NCI-H1092 treated with DMSO at 0.1 percent for 48 hours (cell line): ENCODE measurements at places on chromosomes 2 and 18.

DNA sequence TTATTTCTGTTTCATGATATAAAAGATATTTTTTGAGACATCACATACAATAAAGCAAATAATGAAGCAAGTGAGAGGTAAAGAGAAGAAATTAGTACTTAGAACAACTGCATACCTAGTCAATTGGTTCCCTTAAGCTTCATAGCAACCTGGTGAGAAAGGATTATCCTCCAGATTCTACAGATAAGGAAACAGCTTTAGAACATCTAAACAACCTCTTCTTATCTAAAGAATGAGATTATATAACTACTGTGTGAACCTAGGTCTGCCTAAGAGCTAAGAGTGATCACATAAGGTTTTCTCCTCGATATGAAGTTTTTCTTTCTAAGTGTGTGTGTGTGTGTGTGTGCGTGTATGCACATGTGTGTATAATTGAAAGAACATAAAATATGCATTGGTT, 265.1 kb downstream of the NOL4 start:
- DNase-seq: no peak

- no peak for DNase-seq
Observed at GRCh38 chr2:5763531-5763930, 71.3 kb downstream of the SOX11 start.

GRCh38 chr2:46831051-46831868, 84.3 kb downstream of the MCFD2 start:
- no peak for DNase-seq

DNA sequence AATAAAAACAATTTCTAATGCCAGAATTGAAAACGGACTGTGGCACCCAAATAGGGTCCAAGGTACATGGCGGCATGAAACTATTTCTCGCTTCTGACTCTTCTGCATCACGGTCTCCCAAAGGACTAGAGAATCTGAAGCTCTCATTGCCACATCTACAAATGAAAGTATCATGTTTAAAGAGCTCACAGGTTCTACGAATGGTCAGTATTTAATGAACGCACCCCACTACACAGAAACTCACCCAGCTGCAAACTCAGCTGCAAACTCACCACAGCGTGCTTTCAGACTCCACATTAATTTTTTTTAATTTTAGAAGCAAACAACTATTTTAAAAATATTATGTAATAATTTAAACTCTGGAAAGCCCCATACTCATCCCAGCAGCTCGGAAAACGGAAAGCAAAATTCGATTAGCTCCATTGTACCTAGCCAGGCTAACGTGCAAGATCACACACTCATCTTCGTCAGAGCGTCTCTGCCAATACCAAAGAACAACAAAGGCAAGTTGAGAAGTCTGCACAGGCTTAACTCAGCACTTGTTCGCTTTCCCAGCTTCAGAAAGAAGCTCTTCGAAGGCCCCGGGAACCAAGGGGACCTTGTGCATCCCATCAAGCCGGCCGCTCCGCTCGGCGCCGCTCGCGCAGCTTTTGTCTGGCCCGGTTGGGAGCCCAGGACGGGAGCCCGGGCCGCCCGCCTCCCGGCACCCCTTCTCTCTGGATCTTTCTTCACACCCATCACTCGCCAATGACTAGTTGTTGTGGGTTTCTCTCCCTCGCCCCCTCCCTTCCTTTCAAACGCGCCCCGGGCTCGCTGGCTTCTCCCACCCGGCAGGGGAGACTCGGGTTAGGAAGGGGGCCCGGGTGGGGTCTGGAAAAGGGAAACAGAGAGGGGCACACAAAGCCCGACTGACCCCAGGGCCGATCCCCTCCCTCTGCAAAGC, 785 bp downstream of the CLASP1 start:
- peak; percentile 44 for DNase-seq

GRCh38 chr18:58367425-58368140, 261.3 kb downstream of the ALPK2 start:
- no peak for DNase-seq

GRCh38 chr2:48066000-48066399, 159.7 kb upstream of the FBXO11 start:
- no peak for DNase-seq

DNA sequence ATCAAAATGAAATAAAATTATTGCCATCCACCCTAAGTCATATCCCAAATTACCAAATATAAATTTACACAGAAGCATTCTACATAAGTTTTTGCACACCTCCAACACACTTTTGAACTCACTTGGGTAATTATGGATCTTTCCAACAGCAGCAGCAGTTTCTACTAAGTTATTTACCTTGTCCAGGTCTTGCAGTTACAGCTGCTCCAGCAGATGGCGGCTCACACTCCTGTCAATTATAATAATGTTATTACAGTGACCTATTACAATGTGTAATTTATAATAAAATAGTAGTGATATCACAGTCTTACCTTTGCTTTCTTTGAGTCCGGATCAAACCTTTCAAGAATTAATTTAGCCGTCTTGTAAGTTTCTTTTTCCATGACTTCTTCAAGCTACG, 37.9 kb downstream of the LNPK start:
- DNase-seq: no peak

GRCh38 chr2:42193722-42194187, 24.6 kb downstream of the EML4 start:
- DNase-seq: no peak

- DNase-seq: no peak
Observed at GRCh38 chr2:100935372-100935752, 66.7 kb upstream of the RPL31 start.

- DNase-seq: no peak
Observed at GRCh38 chr2:60045456-60045855, 508.0 kb downstream of the BCL11A start.

GRCh38 chr2:30455114-30455738, 8.2 kb downstream of the LCLAT1 start:
- no peak for DNase-seq

GRCh38 chr18:6607343-6607742, 122.2 kb upstream of the ARHGAP28 start:
- no peak for DNase-seq

DNA sequence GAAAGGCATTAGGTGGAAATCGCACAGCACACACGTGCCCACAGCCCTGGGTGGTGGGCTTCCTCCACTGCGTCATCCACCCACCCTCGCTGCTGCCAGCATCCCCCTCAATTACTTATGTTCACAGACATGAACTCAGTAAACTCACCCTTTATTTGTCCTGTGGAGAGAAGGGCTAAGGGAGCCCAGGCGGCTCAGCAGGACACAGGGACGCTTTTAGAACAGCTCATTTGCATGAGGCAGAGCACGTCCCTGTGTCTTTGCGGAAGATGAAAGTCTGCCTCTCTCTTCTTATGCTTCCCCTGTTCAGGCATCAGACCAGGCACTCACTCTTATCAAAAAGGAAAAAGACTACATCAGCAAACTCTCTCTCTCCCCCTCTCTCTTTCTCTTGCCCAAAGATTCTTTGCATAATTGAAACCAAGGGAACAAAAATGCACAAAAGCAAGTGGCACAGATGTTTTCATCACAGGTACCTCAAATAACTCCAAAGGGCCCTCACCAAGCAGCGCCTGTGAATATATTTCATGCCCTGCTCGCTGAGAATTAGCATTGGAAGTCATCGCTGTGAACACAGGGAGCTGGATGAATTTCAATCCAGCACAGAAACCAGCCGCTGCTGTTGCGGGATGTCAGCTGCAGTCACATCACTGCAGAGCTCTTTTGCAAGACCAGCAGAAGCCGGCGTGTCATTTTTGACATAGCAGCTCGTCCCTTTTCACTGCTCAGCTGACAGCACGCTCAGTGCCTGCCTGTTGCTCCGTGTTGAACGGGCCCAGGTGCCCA, 376.3 kb upstream of the MYT1L start:
- no peak for DNase-seq

GRCh38 chr2:237418300-237418699, 4.3 kb upstream of the COL6A3 start:
- no peak for DNase-seq

DNA sequence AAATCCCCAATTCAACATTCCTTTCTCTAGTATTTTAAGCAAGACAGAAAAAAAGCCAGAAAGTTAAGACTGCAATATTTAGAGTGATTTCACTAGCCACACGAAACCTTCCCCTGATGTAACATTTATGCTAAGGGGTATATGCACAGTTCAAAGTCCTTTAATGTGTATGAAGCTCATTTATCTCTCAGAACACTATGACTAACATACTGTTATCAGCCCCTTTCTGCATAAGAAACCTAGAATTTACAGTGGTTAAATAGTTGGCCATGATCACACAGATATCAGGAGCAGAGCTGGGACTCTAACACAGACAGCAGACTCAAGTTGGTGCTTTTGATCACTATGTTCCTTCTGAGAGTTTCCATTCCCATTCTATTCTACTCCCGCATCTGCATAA, 185.5 kb downstream of the CDH2 start:
- no peak for DNase-seq

- no peak for DNase-seq
Observed at GRCh38 chr18:43303376-43303775, 26.1 kb upstream of the SYT4 start.

GRCh38 chr18:5717256-5717655, 173.5 kb upstream of the EPB41L3 start:
- no peak for DNase-seq

DNA sequence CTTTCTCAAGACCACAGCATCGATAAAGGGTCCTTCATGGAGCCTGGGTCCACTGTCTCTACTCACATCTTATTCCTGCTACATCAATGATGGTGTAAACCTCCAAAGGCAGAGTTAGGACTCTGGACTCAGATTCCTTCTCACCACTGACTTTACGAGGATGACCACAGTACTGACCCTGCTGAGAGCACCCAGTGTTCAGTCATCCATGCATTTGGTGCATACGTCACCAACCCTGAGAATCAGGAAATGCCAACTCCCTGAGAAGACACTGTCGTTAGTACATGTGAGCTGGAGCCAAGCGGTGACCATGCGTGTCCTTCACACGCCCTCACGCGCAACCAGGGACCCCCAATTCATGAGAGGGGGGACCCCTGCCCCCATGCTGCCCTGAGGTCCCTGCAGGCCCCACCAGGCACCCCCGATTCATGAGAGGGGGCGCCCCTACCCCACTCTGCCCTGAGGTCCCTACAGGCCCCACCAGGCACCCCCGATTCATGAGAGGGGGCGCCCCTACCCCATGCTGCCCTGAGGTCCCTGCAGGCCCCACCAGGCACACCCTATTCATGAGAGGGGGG, 178.4 kb upstream of the TPO start:
- DNase-seq: no peak

GRCh38 chr2:27245116-27245515, 17.7 kb downstream of the SLC30A3 start:
- no peak for DNase-seq

DNA sequence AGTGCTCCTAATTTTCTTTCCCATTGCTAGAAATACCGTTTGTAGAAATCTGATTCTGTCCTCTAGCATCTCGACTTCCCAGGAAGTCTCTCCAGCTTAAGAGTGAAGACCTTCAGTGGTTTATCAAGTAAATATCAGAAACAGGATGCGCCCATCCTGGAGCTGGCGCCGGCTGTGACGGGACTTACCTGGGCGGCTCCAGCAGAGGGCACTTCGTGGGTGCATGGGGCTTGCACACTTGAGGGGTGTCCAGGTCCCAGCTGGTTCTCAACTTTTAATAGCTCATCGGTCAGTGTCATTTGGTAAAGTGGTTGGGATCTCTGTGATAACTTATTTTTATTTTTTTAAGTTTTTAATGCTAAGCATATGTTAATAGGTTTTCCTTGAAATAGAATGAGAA, 167.0 kb upstream of the TPO start:
- no peak for DNase-seq

GRCh38 chr2:204573221-204573620, 27.9 kb downstream of the PARD3B start:
- no peak for DNase-seq

DNA sequence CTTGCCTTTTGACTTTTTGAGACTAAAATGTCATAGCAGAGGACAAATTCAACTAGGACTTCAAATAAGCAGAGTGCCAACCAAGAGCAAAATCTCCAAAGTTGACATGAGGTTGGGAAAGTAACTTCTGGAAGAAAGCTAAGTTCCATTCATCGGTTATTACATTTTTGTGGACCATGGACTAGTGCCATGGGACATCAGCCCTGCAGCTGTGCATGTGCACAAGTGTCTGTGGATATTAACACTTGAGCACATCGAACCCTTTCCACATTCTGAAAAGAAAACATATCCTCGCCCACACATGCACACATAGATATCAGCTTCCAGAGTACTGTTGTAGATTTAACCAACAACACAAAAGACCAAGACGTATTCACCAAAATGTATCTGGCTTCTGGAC, 262.6 kb downstream of the NYAP2 start:
- no peak for DNase-seq

DNA sequence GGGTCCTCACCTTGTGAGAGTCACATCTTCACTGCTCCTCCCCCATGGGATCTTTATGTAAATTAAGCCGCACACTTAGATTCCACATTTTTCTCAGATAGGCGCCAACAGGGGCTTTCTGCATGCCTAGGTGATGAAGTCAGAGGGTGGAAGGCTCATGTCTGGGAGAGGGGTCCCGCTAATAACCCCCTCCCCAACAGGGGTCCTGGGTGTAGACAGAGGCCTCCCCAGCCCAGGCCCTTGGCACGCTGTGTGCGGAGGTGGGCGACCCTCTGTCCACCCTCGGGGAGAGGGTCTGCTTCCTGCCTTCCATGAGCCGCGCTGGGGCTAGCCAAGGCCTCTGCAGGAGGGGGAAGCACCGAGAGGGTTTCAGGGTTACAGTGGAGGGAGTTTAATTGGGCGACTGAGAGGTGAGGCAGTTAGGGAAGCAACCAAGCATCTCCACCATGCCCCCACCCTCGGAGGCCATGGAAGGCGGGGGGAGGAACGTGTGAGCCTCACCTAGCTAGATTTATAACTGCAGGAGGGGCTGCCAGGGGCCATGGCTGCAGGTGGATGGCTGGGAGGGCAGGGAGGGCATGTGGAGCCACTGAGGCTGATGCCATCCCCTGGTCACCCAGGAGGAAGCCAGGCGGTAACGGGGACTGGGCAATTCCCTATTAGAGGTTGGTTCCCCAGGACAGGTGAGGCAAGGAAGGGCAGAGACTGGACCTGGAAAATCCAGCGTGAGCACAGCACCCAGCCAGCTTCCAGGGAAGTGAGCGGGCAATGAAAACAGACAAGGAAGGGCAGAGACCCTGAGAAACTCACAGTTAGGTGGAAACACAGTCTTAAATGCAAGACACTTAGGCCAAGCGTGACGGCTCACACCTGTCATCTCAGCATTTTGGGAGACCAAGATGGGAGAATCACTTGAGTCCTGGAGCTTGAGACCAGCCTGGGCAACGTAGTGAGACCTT, 7.7 kb upstream of the PXDN start:
- no peak for DNase-seq

DNA sequence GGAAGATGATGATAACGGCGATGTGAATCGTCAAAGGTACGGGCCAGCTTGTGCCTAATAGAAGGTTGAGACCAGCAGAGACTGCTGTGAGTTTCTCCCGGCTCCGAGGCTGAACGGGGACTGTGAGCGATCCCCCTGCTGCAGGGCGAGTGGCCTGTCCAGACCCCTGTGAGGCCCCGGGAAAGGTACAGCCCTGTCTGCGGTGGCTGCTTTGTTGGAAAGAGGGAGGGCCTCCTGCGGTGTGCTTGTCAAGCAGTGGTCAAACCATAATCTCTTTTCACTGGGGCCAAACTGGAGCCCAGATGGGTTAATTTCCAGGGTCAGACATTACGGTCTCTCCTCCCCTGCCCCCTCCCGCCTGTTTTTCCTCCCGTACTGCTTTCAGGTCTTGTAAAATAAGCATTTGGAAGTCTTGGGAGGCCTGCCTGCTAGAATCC, 3.0 kb downstream of the FZD7 start:
- DNase-seq: no peak
